ENCODE measurements at places on chromosomes 16 and 17. TPM values are rescaled to one million over a fixed set of nuclear protein-coding genes. Genes with fewer than 3 reads are reported as not detected.

The ADORA2B gene
- 13.6 TPM for total RNA-seq

The PLD6 gene
- 6.4 TPM for total RNA-seq

The PTX4 gene
- 0.11 TPM for total RNA-seq

The DVL2 gene
- total RNA-seq, result 99.5 TPM

The C16orf92 gene
- total RNA-seq, result not detected

The ATP2C2 gene
- total RNA-seq, result 0.12 TPM

The CA5A gene
- not detected for total RNA-seq

The GPT2 gene
- total RNA-seq, result 17.9 TPM

The G6PC1 gene
- not detected for total RNA-seq

The TNS4 gene
- total RNA-seq, result not detected

The CIBAR2 gene
- not detected for total RNA-seq

The LRRC46 gene
- total RNA-seq, result 0.11 TPM

The HOXB6 gene
- 0.62 TPM for total RNA-seq

The OR1E2 gene
- not detected for total RNA-seq

The SPATA32 gene
- total RNA-seq, result 0.12 TPM

The XAF1 gene
- 20.5 TPM for total RNA-seq

The RNF222 gene
- not detected for total RNA-seq

The KCNJ2 gene
- 6.6 TPM for total RNA-seq

The ASIC2 gene
- not detected for total RNA-seq

The KRT20 gene
- 0.22 TPM for total RNA-seq

The NT5M gene
- 2.2 TPM for total RNA-seq

The KRTAP2-3 gene
- total RNA-seq, result 1.00 TPM

The CD300A gene
- not detected for total RNA-seq

The RPL38 gene
- 603 TPM for total RNA-seq

The SLC16A6 gene
- 10.6 TPM for total RNA-seq

The TP53TG3 gene
- total RNA-seq, result not detected

The TBC1D3G gene
- total RNA-seq, result not detected

The ALOX12B gene
- total RNA-seq, result not detected

The DNAJA2 gene
- 83.1 TPM for total RNA-seq

The FADS6 gene
- total RNA-seq, result not detected

The GDPD3 gene
- total RNA-seq, result 1.1 TPM

The ZNF286A gene
- 48.5 TPM for total RNA-seq

The C1QTNF8 gene
- not detected for total RNA-seq

The CCL7 gene
- total RNA-seq, result 0.89 TPM

The USP36 gene
- total RNA-seq, result 28.2 TPM

Data from uterine smooth muscle cell (primary cell).